Stimulated activated naive B cell treated with anti-CD40 and anti-IgM and Interleukin-4, amounts not matched to agents 10 μg/mL and 1 μg/mL and 100 μg/mL, for 72 hours (primary cell): ENCODE measurements at places on chromosomes 6 and 20.

DNA sequence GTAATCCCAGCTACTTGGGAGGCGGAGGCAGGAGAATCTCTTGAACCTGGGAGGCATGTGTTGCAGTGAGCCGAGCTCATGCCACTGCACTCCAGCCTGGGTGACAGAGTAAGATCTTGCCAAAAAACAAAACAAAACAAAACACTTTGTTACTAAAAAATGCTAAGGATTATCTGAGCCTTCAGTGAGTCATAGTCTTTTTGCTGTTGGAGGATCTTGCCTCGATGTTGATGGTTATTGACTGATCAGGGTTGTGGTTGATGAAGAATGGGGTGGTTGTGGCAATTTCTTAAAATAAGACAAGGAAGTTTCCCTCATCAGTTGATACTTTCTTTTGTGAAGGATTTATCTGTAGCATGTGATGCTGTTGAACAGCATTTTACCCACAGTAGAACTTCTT lies 196.8 kb upstream of the HDDC2 start:
- DNase-seq, result no peak

DNA sequence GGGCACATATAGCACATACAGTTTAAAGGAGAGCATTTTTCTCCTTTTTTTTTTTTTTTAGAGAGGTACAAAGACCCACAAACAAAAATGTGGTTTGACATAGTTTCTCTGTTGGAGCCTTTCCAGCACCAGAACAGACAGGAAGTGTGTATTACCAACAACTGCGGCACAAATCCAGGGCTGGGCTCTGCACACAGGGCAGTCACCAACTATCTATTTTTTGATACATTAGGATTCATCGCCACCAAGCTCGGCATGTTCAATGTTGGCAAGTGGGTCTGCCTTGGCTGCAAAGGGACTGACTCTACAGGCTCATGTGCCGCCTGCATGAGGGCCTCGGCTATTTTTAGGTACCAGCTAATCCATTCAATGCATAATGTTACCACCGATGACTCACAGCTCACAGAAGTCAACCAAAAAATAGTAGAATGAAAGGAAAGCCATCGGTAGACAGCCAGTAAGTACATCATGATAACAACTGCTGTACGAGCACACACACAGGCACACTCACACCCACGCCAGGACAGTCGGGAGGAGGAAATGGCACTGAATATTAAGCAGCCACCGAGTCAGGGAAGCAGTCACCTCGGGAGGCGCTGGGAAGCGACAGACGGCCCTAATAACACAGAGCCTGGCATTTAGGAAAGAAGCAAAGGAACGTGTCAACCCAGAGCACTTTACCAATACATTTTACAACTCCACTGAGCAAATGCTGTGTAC lies 81.6 kb downstream of the GMPR start:
- DNase-seq, result peak; percentile 39

DNA sequence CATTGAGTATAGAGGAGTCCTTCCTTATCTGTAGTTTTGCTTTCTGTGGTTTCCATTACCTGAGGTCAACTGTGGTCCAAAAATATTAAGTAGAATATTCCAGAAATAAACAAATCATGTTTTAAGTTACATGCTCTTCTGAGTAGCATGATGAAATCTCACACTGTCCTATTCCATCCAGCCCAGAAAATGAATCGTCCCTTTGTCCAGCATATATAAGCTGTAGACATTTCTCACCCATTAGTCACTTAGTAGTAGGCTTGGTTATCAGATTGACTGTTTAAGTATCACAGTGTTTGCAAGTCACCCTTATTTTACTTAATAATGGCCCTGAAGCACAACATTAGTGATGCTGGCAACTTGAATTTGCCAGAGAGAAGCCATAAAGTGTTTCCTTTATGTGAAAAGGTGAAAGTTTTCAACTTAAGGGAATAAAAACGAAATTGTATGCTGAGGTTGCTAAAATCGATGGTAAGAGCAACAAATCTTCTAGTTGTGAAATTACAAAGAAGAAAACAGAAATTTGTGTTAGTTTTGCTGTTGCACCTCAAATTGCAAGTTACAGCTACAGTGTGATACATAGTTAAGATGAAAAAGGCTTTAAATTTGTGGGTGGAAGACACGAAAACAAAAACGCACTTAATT lies 198.6 kb upstream of the SIM1 start:
- no peak for DNase-seq

DNA sequence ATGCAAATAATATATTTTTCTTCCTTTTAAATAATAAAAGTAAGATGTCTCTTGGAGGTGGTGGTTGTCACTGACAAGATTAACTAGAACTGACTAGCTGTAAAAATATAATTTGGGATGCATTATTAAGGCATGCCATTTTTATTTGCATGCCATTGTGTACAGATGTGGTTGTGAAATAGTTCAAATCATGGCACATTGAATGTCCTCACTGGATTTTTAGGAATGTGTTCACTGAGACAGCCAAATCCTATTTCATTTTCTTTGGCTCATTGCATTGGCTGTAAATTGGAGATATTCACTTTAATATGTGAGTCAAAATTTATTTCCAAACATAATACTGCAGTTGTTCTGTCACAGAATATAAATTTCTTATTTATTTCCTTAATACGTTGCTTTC lies 62.3 kb downstream of the ESR1 start:
- no peak for DNase-seq

- no peak for DNase-seq
Observed at GRCh38 chr20:59775687-59776055, 157.8 kb downstream of the SYCP2 start.

DNA sequence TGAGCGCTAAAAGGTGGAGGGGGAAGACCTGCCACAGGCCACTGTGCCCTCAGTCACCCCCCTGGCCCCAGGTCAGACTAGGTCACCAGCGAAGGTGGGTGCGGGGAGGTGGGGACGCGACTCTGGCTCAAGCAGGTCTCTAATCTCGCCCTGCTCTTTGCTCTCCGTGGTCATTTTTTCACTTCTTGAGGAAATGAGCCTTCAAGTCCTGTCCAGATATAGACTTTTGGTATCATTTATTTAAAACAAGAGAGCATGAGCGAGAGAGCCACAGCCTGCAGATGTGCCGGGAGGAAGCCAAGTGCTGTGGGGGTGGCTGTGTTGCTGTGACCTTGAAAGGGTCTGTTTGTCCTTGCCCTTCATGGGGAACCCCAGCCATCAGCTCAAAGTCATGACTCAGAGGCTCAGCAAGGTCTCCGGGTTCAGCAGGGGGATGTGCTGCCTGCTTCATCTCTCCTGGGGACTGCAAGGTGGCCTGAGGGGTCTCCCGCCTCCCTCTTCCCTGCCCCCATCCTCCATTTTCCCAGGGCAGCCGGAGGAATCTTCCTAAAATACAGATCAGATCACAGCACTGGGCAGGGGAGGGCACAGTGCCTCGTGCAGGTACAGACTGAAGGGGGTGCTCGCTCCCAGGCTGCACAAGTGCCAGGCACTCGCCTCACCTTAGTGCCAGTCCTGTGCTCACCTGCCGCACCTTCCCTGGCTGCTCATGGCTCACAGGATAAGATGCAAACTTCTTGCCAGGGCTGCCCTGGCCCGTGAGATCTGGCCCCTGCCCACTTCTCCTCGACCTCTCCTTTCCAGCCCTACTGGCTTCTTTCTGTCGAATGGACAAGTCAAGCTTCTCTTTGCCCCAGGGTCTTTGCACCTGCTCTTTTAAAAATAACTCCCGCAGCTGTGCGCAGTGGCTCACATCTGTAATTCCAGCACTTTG lies 26.5 kb downstream of the SULF2 start:
- DNase-seq, result no peak

- DNase-seq, result no peak
Observed at GRCh38 chr6:122872311-122872710, 83.3 kb downstream of the SMPDL3A start.

DNA sequence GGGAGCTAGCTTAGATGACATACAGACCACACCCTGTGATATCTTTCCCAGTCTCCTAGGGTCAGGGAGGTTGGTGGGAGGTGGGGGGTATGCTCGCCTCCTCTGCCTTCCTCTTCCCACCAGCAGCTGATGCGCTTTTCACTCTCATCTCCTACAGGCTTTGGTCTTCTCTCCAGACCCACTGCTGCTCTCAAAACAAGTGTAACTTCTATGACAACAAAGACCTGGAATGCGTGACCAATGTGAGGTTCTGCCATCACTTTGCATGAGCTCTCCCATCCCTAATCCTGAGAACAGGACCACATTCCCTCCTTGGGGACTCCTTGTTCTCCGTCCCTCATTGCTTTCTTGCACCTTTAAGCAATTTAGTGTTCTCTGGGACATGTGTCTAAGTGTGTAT lies 2.7 kb downstream of the CTSA start:
- no peak for DNase-seq

- DNase-seq, result no peak
Observed at GRCh38 chr6:34278833-34279232, 30.0 kb upstream of the SMIM29 start.

- DNase-seq, result no peak
Observed at GRCh38 chr20:2956480-2956879, 83.2 kb downstream of the PTPRA start.

DNA sequence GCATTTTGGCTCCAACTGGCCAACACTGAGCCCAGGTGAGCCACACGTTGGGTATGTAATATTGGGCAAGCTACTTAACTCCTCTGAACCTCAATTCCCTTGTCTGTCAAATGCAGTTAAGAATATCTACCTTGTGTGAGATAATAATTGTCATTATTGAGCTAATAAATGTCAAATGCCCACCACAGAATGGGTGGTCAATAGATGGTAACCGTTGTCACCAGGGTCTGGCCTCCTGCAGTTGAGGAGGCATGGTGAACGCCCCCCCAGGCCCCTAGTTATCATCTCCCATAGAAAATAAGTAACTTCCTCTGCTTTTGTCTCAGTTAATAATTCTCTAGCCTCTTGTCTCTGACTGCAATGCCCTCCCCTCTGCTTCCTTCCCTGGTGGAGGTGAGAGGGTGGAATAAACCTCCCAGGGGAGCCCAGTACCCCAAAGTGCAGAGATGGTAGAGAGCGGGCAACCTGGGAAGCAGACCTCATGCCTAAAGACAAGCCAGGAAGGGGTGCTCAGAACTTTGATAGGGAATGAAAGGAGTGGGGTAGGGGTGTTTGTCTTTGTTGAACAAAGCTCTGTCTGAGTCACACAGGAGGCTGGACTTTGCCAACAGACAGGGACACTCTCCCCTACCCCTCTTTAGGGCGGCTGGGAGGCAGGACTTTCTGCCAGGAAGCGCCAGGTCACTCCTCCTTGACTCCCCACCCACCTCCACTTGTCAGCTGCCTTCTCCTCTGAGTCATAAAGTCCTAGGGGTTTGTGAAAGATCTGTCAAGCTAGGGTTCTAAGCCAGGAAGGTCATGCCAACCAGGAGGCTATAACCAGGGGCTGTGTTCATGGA lies 1.3 kb upstream of the UNC5CL start:
- DNase-seq, result no peak

DNA sequence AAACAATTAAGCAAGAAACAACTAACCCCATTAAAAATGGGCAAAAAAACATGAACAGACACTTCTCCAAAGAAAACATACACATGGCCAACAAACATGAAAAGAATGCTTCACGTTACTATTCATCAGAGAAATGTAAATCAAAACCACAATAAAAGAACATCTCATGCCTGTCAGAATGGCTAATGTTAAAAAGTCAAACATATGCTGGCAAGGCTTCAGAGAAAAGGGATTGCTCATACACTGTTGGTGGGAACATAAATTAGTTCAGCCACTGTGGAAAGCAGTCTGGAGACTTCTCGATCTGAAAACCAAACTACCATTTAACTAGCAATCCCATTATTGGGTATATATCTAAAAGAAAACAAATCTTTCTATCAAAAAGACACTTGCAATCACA lies 217.5 kb downstream of the TINAG start:
- no peak for DNase-seq

- no peak for DNase-seq
Observed at GRCh38 chr6:47455533-47456209, 21.9 kb upstream of the CD2AP start.

GRCh38 chr20:10603971-10604864 lies 69.6 kb downstream of the JAG1 start:
- DNase-seq, result no peak

DNA sequence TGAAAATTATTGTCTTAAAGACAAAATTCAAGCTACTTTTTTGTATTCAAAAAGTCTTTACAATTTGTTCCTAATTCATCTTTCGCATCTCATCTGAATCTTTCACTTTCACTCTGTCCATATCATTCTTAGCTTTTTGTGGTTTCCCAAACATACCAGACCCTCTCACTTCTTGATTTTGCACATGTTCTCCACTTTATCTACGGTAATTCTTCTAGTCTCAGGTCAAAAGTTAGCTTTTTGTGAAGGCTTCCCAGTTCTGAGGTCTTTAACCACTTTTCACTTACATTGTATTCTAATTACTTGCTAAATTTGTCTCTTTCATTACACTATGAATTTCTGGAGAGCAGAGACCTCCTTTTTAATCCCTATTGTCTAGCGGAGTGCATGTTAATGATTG lies 34.6 kb upstream of the EPHA7 start:
- no peak for DNase-seq

DNA sequence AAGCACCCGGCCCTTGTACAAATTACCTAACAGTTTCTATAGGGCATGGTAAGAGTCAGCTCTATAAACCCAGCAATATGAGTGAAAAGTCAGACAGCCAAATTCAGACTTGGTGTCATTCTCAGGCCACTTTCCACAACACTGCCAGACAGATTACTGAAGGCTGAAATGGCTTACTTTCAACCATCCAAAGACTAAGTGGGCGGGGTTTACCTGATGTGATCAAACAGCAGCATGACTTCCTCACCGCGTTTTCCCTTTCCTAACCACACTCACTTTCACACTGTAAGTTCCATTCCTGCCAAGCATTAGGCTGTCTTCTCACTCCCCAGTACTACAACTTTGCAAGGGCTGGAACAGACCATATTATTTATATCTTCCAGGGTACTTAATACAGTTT lies 85.9 kb downstream of the SMLR1 start:
- DNase-seq, result no peak

DNA sequence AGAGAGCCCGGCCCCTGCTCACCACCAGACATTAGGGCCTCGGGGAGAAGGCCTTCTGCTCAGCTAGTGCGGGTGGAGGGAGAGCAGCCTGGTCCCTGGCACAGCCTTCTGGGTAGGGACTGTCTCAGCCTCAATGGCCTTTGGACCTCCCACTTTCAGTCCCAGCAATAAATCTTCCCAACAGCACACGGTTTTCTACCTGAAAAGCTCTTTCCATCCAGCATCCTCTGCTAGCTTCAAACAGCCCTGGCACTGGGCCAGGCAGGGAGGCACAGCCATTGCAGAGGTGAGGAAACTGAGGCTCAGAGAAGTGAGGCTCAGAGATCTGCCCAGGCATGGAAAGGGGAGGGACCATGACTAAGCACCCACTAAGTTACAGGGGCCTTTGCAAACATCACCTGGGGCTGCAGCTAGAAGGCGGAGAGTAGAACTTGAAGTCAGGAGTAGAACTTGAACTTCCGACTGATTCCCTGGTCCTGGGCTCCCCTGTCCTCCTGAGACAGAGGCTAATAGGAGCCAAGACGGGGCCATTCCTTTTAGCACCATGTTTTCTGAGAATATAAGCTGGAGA lies 43.9 kb upstream of the NOL4L start:
- no peak for DNase-seq

GRCh38 chr6:33497157-33497556 lies 42.8 kb downstream of the ZBTB9 start:
- DNase-seq, result no peak
